ENCODE measurements at places on chromosomes 11 and 22. TPM values are rescaled to one million over a fixed set of nuclear protein-coding genes. Genes with fewer than 3 reads are reported as not detected.
A peak's percentile ranks its signal among the peaks of the same experiment; 100 is the strongest.

- no peak for DNase-seq
Measured at GRCh38 chr11:35623621-35624168, 5.4 kb downstream of the FJX1 start.

DNA sequence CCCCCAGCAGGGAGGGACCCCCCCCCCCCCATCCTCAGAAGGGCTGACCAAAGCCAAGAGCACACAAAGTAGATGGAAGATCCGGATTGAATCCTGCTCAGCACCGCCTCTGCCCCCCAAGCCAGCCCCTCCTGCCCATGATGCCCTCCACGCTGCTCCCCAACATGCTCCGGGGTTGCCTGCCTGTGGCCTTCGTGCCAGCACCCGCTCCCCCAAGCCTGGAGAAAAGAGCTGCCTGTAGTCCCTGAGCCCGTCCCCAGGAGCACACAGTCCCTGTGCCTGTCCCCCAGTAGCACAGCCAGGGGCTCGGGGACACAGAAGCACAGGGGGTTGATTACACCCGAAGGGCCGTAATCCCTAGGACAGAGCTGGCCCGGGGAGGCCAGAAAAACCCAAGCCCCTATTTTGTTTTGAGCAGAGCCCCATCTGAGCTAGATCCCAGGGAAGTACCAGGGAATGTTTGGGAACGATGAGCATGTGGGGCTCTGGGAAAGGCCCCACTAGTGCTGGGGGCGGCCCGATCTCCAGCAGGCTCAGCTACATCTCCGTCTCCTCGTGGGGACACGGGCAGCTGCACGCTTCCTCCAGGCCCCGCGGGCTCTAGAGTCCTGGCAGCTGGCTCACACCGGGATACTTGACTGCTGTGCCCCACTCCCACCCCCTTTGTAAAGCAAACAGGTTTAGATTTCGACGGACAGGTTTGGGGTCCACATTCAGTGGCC lies 66.7 kb downstream of the PHF21B start:
- DNase-seq, result no peak

- DNase-seq, result no peak
Measured at GRCh38 chr11:41498726-41499125, 39.3 kb upstream of the LRRC4C start.

FOLR2 gene
- total RNA-seq, result 6.9 TPM

- no peak for DNase-seq
Measured at GRCh38 chr11:57155838-57156607, 25.7 kb upstream of the LRRC55 start.

DNA sequence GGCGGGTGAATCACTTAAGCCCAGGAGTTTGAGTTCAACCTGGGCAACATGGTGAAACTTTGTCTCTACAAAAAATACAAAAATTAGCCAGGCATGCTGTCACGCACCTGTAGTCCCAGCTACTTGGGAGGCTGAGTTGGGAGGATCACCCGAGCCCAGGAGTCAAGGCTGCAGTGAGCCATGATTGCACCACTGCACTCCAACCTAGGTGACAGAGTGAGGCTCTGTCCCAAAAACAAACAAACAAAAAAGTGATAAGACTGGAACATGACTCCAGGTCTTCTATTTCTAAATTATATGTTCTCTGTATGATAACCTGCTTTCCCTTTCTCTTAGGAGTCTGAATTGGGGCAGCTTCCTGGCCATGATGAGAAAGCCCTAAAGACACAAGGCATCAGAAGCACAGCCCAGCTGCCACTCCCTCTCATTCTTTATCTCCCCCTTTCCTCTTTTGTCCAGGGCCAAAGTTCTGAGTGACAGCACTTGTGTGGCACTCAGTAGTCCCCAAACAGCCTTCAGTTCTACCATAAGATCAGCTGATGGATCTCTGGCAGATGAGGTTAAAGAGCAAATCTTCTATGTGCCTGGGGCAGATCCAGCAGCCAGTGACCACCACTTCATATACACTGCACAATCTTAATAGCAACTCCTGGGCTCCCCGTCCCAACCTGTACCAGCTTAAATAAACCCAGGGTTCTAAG lies 136.0 kb downstream of the C11orf58 start:
- no peak for DNase-seq

DNA sequence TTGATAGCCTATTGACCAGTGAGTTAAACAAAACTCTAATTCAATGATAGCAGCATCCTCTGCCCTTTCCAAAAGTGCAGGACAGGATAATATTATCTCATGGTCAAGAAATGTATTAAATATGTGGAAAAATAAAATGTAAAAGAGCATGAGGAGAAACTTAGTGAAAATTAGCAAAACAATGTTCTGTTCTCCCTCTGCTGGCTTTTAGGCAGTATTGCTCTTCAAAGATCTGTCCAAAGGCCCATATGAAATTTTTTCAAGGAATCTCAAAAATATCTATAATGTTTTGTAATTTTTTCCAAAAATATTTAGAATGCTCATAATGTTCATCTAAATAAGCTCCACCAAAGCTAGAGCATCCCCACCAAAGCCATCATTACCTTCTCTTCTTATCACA lies 8.3 kb upstream of the ARL14EP start:
- no peak for DNase-seq

DNA sequence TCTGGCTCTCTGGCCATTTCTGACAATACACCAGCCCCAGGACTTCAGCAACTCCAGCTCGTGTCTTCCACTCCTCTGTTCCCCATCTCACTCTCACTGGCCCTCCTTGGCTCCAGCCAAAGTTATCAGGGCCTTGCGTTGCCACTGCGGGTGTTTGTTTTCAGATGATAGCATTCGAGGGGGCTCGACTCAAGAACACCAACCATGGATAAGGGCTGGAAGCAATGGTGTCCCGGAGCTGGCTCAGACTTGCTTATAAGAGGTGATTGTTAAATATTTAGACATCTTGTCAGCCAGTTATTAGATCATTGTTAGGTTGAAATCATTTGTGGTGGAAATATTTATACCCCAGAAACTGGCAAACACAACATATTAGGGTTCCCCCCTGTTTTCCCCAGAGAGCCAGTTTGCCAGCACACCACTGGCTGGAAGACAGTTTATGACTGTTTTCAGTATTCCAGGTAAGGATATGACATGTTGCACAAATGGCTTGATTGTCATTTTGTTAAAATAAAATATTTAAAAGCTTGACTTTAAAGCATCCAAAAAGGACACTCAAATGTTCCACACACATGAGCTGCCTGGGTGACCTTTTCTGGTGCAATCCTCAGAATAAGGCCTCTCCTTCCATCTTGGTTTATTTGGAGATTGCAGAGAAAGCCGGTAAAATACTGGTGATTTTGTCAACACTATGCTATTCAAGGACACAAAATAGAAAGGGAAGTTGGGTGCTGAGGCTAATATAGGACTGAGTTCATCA lies 98.3 kb downstream of the FBXO7 start:
- no peak for DNase-seq

- peak; percentile 85 for DNase-seq
Measured at GRCh38 chr11:117144477-117145392, 648 bp downstream of the PAFAH1B2 start.

GRCh38 chr22:24594569-24595120 lies 1.8 kb upstream of the LRRC75B start:
- DNase-seq, result no peak

DNA sequence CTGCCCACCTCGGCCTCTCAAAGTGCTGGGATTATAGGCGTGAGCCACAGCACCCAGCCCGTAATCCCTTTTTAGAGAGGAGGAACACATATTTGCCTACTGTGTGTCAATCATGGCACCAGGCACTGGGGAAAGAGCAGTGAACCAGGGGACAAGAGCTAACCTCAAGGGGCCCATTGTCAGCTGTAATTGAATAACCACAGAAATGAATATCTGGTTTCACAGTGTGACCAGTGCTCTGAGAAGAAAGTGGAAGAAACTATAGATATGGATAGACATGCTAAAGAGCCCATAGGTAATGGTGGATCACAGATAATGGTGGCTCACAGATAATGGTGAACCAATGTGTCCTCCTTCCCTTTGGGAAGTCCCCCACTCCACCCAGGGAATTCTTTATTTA lies 8.6 kb upstream of the KCTD14 start:
- DNase-seq, result no peak

DNA sequence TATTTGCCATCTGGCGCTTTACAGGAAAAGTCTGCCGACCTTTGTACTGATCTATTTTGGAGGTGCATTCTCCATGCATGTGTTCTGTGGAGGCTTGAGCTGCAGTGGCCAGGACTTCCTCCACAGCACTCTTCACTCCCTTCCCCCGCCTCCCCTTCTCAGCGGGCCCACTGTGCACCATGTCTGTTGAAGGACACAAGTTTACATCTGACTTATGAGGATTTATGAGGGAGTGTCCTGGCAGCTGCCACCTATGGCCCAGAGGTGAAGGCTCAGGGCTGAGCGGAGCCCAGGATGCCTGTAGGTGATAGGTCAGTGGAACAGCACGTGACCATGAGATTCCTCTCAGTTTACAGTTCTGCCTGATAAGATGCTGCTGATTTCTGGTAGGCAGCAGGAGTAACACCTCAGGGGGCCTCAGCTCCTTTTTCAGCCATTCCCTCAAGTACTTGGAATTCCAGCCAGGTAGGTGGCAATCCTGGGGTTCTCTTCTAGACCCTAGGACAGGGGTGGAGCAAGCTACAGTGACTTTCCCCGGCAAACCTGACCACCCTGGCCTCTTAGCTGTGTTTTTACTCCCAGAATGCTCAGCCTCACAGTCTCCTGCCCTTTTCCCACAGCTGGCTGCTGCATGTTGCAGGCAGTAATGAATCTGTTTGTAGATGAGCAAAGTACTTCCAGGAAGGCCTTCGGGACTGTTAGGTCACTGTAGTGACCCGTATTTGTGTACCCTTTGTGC lies 59.9 kb downstream of the PPFIBP2 start:
- DNase-seq, result no peak

NEFH gene
- total RNA-seq, result 26.1 TPM

SLC35E4 gene
- 6.6 TPM for total RNA-seq

DNA sequence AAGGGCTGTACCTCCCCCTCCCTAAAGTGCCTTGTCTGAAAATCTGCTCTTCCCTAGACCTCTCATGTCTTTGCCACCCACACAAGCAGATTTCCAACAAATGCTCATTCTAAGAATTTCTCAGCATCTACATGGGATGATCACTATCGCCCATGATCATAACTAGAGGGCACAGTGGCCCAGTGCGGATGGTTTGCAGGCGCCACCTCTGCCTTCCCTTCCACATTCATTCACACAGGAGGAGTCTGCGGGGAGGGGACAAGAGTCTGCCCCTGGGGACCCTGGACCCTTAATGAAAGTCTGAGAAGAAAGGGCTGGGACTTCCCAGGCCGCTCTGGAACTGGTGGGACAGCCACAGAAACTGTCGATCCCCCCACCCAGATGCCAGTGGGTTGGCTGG lies 28.9 kb downstream of the KCTD17 start:
- DNase-seq, result no peak

GRCh38 chr11:35163209-35163608 lies 24.2 kb downstream of the CD44 start:
- no peak for DNase-seq

FADS2 gene
- 411 TPM for total RNA-seq

FGF4 gene
- total RNA-seq, result not detected

DNA sequence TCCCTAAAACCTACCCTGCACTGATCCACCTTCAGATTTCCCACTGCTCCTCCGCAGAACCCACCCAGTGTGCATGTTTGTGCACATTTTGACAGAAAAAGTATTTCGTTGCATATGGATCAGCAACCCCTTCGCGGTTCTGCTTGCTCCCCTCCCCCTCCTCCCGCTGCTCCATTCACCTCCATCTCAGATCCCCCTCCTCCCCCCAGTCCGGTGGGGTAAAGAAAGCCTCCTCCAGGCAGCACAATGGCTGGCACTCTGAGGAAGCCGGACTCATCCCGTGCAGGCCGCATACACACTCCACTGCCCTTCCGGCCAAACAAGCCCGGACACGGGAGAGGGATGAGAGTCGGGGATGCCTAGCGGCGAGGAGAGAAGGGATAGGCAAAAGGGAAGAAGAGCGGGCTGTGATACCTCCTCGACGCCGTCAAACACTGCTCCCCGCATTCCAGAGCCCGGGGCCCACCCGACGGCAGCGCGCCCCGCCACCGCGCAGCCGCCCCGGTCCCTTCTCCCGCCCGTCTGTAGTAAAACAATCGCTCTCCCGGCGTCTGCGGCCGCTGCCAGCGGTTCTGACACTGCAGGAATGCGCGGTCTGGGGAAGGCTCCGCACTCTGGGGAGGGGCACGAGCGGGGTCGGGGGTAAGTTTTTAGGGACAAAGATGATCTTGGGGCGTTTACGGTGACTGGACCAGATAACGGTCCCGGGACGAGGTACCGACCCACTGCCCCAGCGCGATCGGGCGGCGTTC lies 915 bp downstream of the FEZ1 start:
- DNase-seq, result no peak

DNA sequence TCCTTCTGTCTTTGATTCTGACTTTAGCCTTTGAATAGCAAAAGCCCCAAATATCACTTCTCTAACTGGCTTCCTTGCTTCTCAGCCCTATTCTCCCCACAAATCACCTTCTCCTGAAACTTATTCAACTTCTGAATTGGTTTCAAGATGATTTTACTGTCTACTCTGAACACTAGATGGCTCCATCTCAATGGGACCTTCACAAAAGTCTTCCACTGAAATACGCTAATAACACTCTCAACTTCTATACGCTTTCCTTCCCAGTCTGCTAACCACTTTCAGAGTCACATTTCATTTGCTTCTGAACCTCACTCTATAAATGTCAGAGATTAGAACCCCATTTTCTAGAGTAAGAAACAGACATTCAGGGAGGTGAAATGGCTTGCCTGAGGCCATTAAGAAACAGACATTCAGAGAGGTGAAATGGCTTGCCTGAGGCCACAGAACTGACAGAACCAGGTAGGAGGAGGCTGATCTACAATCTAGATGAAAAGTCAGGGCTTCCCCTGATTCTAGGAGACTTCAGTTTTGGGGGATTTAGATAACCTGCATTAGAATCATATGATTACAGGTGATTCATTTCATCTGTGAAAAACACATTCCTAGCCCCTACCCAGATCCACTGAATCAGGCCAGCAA lies 20.6 kb downstream of the MORC2 start:
- no peak for DNase-seq

GRCh38 chr11:81792416-81792815 lies 941.2 kb downstream of the FAM181B start:
- no peak for DNase-seq

LDHA gene
- total RNA-seq, result 474 TPM

ACTN3 gene
- total RNA-seq, result 0.26 TPM

- no peak for DNase-seq
Measured at GRCh38 chr11:10878408-10879214, 20.8 kb upstream of the ZBED5 start.

- DNase-seq, result no peak
Measured at GRCh38 chr22:47591016-47591415, 828.6 kb downstream of the TBC1D22A start.

GRCh38 chr11:78773077-78773476 lies 198.4 kb upstream of the NARS2 start:
- no peak for DNase-seq

GRCh38 chr11:123391646-123392348 lies 38.3 kb upstream of the GRAMD1B start:
- DNase-seq, result no peak

GAB4 gene
- not detected for total RNA-seq

PYGM gene
- 1.4 TPM for total RNA-seq

- no peak for DNase-seq
Measured at GRCh38 chr11:3635641-3636375, 6.0 kb downstream of the ART5 start.

All from adrenal gland (tissue), 19 donors.